ENCODE measurements at places on chromosomes 11 and 22. TPM values are rescaled to one million over a fixed set of nuclear protein-coding genes. Genes with fewer than 3 reads are reported as not detected.

GRCh38 chr11:120318906-120319305 is 6.2 kb upstream of the TLCD5 start:
- DNase-seq = no peak

DNA sequence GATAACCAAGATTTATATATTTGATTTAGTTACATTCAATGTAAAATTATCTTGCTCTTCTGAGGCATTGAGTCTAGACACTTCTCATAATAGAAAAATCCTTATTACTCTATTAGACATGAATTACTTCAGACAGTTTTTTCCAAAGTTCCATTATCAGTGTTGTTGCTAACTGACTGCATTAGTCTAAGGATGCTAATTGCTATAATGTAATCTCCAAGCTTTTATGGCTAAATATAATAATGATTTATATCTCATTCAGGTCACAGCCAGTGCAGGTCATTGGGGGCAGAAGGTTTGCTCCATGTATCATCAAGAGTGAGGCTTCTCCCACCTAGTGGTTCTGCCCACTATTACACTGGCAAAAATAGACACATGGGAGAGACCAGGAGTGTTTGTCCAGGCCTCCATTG is 377.2 kb upstream of the DDI1 start:
- DNase-seq = no peak

- DNase-seq = no peak
Measured at GRCh38 chr11:3824714-3825472, 15.9 kb downstream of the RHOG start.

- DNase-seq = peak; percentile 2
Measured at GRCh38 chr22:35677460-35678187, 29.4 kb downstream of the APOL6 start.

- peak; percentile 83 for DNase-seq
Measured at GRCh38 chr11:40328890-40329614, 1130.4 kb downstream of the LRRC4C start.

GRCh38 chr11:120471131-120471530 is 40.4 kb upstream of the GRIK4 start:
- no peak for DNase-seq

DNA sequence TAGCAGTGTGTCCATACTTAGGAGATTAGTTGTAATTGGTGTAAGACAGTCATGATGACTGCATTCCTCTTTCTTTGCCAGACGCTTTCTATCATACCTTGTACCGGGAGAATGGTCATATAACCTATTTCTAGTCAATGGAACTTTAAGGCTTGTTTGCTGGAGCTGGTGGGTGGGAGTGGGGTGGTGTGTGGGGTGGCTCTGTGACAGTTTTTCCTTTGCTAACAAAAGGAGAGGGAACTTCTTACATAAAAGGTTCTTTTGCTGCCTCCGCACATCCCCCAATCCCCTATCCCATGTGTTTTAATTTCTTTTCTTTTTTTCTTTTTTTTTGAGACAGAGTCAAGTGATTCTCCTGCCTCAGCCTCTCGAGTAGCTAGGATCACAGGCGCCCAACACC is 9.8 kb upstream of the NUCB2 start:
- no peak for DNase-seq

The SEC14L2 gene
- total RNA-seq = 3.4 TPM

The UBTFL1 gene
- not detected for total RNA-seq

The FGF19 gene
- not detected for total RNA-seq

The RASSF10 gene
- 0.36 TPM for total RNA-seq

All from SJCRH30 (cell line).